Activated naive CD4-positive, alpha-beta T cell treated with anti-CD3 and anti-CD28 coated beads for 36 hours (primary cell): ENCODE measurements at places on chromosomes 5 and 9.
A peak's percentile ranks its signal among the peaks of the same experiment; 100 is the strongest.

DNA sequence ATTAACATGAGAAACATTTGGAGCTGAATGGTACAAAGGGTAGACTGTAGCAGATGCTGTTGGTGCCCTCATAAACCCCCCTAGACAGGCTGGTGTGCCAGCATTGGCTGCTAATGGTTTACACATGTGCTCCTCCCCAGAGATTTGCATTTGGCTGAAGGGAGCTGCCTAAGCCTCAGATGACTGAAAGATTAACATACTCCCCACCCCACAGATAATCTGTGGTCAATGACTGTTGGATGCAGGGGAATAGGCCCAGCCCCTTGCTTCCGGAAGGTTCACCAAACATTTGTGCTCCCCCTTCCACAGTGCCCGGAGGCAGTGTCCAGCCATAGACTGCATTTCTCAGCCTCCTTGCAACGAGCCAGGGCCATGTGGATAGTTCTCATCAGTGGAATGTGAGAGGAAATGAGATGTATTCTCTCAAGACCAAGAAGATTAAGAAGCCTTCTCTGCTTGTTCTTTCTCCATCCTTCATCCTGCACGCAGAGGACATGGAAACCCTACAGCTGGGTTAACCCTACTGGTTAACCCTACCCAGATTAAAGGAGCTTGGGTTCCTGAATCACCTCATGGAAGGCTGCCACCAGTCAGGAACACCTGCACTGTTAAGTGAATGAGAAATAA lies 79.6 kb downstream of the PHAX start:
- DNase-seq: no peak

DNA sequence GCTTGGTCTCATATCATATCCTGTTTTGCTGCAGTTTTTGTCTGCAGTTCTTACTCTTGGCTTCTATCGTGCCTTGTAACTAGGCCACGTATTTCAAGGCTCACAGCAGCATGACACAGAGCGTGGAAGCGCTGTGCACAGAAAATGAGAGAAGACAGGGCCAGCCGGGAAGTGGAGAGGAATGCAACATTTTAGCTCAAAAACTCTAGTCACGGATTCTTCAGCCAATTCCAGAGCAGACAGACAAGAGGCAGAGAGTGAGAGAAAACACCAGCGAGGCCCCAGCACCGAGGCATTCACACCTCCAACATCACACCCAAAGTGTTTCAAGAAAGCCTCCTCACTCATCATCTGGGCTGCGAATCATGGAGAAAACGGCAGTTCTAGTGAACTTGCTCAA lies 160.8 kb downstream of the DNAH5 start:
- DNase-seq: no peak

DNA sequence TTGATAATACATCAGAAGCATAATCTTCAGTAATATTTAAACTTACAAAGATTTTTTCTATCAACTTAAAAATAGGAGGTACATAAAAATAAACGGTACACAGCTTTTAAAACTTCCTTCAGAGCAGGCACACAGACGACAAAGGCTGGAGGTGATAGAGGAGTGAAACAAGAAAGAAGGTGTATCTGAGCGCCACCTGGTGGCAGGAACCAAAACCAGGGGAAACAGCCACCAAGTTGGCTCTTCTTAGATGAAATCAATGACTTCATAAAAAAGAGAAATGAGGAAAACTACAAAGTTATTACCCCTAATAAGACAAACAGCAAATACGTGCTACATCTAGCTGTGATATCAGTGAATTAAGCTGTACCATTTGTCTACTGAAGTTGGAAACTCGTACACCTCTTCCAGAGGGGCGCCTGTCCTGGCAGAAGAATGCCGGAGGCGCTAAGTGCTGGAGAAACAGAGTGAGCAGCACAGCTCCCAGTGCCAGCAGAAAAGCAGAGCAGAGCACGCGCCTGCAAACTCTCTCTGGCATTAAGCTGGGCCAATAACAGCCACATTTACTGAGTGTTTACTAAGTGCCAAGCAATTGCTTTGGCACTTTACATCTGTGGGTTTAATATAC lies 85.9 kb downstream of the SETX start:
- DNase-seq: peak; percentile 88

DNA sequence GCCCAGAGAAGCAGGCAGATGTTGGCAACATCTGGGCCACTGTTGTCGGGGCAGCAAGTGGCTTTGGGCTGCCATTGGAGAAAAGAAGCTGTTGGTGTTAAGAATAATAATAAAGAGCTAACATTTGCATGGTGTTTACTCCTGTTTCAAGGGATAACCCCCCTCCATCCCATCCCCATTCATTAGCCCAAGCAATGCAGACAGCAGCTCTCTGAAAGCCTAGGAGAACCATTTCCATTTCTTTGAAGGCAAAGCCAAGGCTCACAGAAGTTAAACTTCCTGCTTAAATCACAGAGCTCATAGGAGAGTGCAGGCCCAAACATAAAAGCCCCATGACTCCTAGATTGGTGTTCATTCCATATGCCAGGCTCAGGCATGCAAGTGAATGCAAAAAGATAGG lies 175.4 kb downstream of the ASTN2 start:
- no peak for DNase-seq

- no peak for DNase-seq
These were observed 126.4 kb downstream of the DOCK2 start for GRCh38 chr5:169763376-169764017.

GRCh38 chr5:14039063-14039462 lies 94.6 kb upstream of the DNAH5 start:
- DNase-seq: no peak

GRCh38 chr5:84248013-84248412 lies 136.7 kb downstream of the EDIL3 start:
- no peak for DNase-seq
